NCI-H774 (cell line): ENCODE measurements at places on chromosomes 4 and X.

- DNase-seq = no peak
Observed at GRCh38 chrX:81195259-81195658, 6.5 kb downstream of the HMGN5 start.

- DNase-seq = no peak
Observed at GRCh38 chr4:181597766-181598165, 645.4 kb upstream of the TENM3 start.

- peak; percentile 37 for DNase-seq
Observed at GRCh38 chr4:23903859-23904438, 14.1 kb upstream of the PPARGC1A start.

- DNase-seq = no peak
Observed at GRCh38 chr4:1887052-1887451, 15.9 kb downstream of the NSD2 start.

DNA sequence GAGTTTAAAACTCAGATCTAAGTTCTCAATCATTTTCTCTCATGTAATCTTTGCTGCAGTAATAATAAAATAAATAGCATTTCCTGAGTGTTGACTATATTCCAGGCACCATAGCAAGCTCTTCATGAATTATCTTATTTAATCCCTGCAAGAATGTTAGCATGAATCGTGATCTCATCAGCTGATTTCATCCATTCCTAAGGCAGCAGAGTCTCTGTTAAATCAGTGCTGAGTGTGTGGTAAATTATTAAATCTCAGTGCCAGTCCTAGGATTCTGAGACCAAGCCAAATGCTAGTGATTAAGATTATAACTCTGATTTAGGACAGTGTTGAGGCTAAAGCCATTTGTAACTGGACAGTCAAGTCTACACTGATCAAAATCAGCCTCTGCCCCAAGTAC lies 240.3 kb upstream of the TAPT1 start:
- DNase-seq = no peak

GRCh38 chrX:47264483-47265173 lies 31.8 kb downstream of the USP11 start:
- no peak for DNase-seq

- DNase-seq = no peak
Observed at GRCh38 chr4:74522251-74522991, 77.5 kb downstream of the AREG start.
